Renal pelvis (tissue), 12 donors: ENCODE measurements at places on chromosomes 13 and 19. TPM values are rescaled to one million over a fixed set of nuclear protein-coding genes. Genes with fewer than 3 reads are reported as not detected.

The ZNF121 gene
- polyA plus RNA-seq, result 25.3 TPM

The RGCC gene
- 9.4 TPM for polyA plus RNA-seq

The DMPK gene
- 64.3 TPM for polyA plus RNA-seq

- DNase-seq, result no peak
Measured at GRCh38 chr19:49497047-49497788, 984 bp downstream of the RPS11 start.

DNA sequence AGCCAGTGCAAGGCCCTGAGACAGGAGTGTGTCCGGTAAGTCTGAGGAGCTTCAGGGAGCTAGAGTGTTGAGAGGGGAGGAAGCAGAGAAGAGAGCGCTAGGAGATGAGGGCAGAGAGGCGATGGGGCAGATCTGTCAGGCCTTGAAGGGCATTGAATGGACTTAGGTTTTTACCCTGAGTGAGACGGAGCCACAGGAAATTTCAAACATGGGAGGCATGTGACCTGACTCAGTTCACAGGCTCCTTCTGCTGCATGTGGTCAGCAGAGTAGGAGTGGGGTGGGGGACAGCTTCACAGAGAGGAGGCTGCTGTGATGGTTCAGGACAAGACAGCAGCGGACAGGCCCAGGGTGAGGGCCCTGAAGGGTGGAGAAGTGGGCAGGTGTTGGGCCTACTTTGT is 2.5 kb upstream of the FAM98C start:
- DNase-seq, result no peak

The LDLR gene
- 37.2 TPM for polyA plus RNA-seq

DNA sequence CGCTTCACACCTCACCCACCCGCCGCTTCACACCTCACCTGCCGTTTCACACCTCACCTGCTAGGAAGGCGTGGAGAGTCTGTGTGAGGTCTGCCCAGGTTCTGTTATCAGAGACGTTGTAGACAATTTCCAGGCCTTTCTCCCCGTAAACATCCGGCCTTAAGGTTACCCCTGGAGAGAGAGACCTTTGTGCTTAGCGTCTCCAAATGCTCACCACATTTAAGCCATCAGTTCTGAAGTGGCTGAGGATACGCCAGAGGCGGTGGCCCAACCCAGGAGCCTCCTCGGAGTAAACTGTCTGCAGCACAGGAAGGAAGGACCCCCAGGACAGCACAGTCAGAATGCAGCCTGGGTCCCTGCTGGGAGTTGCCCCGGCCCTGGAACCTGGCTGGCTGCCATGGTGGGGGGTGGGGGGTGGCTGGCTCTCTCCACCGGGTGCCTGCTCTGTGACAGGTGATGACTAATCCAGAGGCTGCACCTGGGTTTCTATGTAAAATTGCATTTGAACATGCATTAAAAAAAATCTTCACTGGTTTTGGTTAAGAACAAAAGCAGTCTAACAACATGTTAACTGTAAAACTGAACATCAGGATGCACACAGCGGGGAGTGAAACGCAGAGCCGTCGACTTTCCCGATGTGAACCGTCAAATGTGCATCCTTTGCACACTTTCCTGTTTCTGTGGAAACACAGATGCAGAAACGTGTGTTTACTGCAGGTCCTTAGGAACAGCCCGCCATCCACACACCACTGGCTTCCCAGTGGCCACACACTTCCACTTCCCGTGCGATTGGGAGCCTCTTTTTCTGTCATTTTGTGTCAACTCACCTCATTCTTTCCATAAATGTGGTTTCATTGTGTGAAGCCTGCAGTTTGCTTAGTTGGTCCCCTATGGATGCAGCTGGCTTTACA is 4.5 kb downstream of the ATP4B start:
- no peak for DNase-seq

The ZNF846 gene
- 16.8 TPM for polyA plus RNA-seq

DNA sequence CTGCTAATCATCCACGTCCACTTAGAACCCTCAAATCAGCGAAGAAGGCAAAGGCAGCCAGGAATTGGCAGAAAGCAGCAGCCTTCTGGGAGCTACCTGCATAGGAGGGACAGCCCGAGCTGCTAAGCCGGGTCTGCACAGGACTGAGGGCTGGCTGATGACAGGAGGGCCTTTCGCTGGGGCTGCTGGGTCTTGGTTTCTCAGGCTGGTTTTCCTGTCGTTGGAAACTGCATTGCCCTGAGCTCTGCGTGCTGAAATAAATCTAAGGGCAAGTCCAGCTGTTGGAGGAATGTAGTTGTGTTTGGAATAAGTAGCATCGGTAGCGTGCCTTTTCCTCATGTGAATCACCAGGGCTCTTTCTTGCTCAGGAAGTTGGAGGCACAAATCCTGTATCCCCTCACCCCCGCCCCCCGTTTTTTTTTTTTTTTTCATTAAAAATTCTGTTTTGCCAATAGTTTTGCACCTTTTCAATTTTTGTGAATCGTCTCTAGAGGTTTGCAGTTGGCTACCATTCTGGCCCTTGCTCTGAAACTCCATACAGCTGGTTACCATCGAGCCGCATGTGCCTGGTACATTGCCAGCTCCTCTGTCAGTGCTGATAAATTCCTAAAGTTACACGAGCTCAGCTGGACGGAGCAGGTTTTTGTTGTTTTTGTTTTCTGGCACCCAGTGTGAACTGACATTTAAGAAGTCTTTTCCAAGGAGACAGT is 193.9 kb upstream of the RNF113B start:
- no peak for DNase-seq

DNA sequence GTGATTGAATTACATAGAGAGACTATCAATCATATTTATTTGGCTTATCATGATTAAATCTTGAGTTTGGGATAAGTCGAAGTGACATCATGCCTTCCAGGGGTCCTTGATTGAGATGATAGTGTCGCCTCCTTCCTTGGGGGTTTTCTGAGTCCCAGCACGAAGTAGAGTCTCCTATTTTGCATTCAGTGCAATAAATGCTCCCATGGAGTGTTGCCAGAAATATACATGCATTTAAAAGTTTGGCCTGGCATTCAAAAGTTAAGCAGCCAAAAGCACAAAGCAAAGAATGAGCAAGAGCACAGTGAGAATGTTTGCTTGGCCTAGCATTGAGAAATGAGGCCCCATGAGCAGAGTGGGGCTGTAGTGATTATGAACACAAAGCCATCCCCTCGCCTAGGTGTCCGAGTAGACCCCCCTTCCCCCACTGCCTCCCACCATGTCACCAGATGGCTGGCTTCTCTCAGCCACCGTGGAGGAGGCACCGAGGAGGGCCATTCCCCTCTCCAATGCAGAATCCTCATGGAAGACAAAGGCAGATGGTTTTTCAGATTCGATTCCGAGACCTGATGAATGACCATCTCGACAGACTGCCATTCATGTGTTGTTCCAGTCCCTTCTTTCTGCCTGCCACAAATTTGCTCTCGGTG is 58.8 kb upstream of the UBL3 start:
- no peak for DNase-seq

GRCh38 chr13:52983836-52984235 is 44.8 kb upstream of the OLFM4 start:
- no peak for DNase-seq

DNA sequence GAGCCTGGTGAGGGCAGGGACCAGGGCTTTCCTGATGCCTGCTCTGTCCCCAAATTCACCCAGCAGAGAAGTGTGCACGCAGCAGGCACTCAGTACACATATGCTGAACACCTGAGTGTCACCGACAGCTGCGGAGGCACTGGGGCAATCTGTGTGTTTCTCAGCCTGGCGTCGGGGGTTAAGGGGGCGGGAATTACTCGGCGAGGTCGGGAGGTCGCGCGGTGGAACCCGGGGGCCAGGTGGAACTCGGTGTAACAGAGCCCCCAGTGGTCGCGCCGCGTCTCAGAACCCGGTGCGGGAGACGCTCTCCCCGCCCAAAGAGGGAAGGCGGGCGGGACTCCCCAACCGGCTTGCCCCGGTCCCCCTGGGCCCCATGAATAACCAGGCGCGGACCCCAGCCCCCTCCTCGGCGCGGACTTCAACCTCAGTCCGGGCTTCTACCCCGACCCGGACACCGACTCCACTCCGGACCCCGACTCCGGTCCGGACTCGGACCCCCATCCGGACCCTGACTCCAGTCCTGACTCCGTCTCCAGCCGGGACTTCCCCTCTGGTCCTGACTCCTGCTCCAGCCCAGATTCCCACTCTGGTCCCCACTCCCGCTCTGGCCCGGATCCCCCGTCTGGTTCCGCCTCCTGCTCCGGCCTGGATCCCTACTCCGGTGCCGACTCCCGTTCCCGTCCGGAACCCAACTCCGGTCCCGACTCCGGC is at the start of gene SELENOV:
SELENOV (plus strand) TSS at position 300 of the 711 bp plus-strand sequence; CDS start at position 374, 74 bp downstream.
- DNase-seq, result peak; percentile 66

The ALOX5AP gene
- 4.5 TPM for polyA plus RNA-seq

The ZNF211 gene
- polyA plus RNA-seq, result 52.6 TPM

DNA sequence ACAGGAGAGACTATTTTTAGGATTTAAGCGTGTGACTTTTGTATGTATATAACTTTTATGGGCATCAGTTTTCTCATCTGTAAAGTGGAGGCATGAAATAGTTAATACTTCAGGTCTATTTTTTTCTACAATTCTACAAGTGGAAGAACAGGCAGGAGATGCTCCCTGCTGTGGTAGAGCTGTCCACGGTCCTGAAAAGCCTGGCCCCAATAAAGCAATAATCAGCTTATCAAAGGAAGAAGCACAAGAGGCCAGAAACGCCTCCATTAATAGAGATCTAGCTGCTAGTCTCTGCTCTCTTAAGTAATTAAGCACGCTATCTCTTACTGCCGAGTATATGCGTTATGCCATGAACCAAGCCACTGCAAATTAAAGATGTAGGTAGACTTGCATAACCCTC is 28.0 kb upstream of the WASF3 start:
- DNase-seq, result peak; percentile 74

The MISP gene
- 7.1 TPM for polyA plus RNA-seq

DNA sequence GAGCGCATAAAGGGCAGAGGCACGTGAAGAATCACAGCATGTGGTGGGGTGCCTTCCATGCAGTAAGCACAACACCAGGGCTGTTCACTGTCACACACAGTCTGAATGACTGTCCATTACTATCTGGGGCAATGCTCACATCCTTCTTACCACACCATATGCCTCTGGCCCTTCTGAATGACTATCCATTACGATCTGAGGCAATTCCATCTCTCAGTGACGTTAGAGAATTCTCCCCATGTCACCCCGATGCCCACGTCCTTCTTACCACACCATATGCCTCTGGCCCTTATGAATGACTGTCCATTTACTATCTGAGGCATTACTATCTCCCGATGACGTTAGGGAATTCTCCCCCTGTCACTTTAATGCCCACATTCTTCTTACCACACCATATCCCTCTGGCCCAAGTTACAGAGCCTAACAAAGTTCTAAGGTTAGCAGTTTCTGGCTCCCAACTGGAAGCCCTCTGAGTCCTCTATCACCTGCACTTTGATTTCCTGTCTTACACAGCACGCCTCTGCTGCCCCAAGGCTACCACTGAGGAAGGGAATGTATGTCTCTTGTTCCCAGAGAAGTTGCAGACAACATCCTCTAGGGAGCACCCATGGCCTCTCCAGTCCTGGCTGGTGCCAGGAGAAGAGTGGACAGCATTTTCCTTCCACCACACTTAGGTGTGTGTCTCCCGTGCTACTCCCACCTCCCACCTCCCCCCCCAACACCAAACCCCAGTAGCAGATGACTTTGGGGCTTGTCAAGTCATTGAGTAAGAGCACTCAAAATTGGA is 154.8 kb downstream of the COG6 start:
- no peak for DNase-seq

DNA sequence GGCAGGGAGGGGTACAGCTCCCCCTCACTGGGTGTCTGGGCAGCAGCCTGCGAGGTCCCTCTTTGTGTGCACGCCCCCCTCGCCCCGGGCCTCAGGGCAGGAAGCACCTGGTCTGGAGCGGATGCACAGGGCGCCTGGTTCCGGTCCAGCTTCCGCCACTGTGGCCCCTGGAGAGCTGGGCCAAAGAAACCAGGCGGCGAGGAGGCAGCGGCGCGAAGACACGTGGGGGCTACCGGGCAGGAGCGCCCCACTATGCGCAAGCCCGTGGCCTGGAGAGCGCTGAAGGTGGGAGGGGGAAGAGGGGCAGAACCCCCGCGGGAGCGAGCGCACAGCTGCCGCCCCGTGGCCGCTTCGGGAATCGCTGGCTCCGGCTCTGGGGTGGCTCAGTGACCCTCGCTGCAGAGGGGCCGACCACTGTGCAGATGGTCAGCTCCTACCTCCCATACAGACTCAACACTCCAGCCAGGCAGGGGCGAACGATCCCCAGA is 1.7 kb upstream of the LYL1 start:
- no peak for DNase-seq

- no peak for DNase-seq
Measured at GRCh38 chr13:46170268-46170667, 11.7 kb downstream of the LCP1 start.

DNA sequence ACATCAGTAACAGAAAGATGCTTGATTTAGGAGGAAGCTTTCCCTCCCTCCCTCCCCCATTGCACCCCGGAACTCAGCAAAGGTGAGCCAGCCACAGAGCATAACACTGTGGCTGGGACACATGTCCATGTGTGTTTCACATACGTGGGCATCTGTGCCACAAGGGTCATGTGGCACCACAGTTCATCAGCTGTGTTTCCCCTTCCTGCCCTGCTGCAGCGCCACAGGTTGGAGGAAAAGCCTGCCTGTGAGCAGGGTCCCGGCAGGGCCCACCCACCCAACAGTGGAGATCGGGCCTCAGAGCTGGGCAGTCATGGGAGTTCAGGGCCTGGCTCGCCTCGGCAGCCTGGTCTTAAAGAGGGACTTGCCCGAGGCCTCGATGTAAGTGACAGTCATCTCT is 2.8 kb downstream of the ACP5 start:
- DNase-seq, result no peak

- DNase-seq, result no peak
Measured at GRCh38 chr19:35291259-35291658, 702 bp upstream of the MAG start.

DNA sequence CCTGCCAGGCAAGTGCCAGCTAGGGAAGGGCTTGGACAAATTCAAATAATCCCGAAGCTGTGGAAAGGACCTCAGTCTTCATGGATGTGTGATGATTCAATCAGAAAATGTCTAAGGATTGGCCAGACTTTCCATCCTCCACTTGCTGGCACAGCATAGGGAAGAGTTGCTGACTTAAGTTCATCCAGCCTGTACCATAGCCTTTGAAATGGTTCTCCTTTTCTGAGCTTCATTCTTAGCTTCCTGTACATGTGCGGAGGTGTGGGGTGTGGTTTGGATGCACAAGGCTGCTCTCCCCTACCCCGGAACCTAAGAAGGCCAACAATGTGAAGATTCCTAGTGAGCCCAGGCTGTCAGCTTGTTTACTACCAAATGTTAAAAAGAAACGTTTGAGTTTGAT is 959 bp upstream of the IGFL3 start:
- DNase-seq, result no peak

- peak; percentile 42 for DNase-seq
Measured at GRCh38 chr19:4278419-4279266, at the start of gene SHD. Gene SHD, plus strand, starts transcription at chr19:4279266. Its CDS starts 798 bp downstream, at chr19:4280064.

The JUNB gene
- polyA plus RNA-seq, result 28.7 TPM

The ZNF524 gene
- polyA plus RNA-seq, result 10.5 TPM

- DNase-seq, result no peak
Measured at GRCh38 chr13:25372284-25373081, 709 bp downstream of the ATP8A2 start.

GRCh38 chr19:5292822-5293611 is 47.6 kb downstream of the PTPRS start:
- DNase-seq, result peak; percentile 68
